Activated T-helper 9 cell treated with anti-CD3 and anti-CD28 coated beads, Interleukin-2, amount 50 U/mL, for 16 hours (primary cell): ENCODE measurements at places on chromosomes 2 and 18.

- DNase-seq, result no peak
Measured at GRCh38 chr2:241121008-241121407, 18.9 kb upstream of the MTERF4 start.

DNA sequence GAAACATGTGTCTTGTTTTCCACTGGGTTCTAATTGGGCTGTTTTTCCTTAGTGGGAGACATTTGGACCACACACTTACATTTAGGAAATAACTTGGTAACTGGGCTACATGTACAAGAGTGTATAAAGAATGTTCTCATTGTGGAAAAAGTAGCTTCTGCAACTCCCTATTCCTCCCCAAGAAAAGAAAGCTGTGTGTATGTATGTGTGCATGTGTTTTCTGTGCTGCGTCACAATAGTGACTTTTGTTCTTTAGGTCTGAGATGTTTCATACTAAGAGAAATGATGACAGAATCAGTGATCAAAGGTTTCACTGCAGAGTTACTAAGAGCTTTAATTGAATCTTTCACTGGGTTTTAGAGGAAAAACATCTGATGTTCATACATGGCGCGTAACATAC, 82.7 kb downstream of the TANC1 start:
- DNase-seq, result no peak

DNA sequence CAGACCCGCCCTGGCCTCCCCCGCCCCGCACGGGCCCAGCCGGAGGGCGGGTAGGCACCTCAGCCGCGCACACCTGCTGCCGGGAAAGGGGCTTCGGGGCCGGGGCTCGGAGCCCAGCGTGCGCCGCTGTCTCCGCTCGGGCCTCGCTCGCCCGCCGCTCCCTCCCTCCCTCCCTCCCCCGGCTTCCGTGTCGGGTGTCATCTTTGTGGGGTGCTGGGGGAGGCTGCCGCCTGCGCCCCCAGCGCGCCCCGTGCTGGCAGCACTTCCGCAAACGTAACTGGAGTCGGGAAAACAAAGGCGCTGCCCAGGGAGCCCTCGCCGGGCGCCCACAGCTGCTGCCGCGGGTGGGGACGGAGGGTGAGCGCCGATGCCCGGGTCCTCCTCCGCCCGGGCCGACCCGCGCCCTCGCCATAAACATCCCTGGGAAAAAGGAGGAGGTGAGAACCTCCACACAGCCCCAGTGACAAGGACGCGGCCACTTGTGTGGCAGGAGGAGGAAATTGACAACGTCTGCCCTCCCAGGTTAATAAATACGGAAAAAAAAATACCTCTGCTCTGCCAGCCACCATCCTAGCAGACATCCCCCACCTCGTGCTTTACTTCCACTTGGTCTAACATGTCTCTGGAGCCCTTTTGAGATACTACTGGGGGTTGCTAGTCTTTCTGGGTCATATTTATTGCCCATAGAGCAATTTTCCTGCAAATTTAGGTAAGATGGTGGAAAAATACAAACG, 550 bp downstream of the MFSD6 start:
- peak; percentile 61 for DNase-seq

GRCh38 chr2:183665425-183665824, 541.2 kb downstream of the NUP35 start:
- DNase-seq, result no peak

GRCh38 chr18:3392467-3392855, 57.5 kb upstream of the TGIF1 start:
- no peak for DNase-seq

- DNase-seq, result no peak
Measured at GRCh38 chr2:136207030-136207623, 89.2 kb upstream of the CXCR4 start.
